ENCODE measurements at places on chromosomes 5 and 9.

DNA sequence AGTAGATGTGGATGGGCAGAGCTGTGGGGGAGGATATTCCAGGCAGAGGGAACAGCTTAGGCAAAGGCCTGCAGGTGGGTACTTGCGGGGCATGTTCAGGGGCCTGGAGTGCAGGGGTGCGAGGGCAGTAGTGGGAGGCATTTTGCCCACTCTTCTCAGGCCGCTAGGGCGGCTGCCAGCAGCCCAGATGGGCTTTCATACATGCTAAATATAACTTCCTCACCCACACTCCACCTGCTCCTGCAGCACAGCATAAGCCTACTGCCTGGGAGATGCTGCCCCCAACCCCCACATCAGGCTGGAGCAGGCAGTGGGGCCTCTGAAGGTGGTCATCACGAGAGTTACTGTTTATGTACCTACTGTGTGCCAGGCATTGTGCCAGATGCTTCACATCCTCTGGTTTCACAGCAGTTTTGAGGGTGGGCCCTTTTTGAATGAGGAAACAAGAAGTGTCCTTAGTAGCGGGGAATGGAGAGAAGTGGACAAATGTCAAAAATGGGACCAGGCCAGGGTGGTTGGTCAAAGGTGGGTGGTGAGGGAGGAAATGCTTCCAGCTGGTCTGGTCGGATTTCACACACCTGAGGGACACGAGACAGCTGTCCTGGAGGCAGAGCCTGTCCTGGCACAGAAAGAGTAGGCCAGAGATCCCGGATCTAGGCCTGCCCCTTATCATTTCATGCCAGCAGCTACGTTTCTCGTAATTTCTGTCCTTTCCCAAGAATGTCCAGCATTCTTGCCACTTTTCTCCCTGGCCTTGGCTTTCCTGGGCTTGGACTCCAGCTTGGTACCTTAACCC is 12.1 kb downstream of the RGS14 start:
- DNase-seq: no peak

DNA sequence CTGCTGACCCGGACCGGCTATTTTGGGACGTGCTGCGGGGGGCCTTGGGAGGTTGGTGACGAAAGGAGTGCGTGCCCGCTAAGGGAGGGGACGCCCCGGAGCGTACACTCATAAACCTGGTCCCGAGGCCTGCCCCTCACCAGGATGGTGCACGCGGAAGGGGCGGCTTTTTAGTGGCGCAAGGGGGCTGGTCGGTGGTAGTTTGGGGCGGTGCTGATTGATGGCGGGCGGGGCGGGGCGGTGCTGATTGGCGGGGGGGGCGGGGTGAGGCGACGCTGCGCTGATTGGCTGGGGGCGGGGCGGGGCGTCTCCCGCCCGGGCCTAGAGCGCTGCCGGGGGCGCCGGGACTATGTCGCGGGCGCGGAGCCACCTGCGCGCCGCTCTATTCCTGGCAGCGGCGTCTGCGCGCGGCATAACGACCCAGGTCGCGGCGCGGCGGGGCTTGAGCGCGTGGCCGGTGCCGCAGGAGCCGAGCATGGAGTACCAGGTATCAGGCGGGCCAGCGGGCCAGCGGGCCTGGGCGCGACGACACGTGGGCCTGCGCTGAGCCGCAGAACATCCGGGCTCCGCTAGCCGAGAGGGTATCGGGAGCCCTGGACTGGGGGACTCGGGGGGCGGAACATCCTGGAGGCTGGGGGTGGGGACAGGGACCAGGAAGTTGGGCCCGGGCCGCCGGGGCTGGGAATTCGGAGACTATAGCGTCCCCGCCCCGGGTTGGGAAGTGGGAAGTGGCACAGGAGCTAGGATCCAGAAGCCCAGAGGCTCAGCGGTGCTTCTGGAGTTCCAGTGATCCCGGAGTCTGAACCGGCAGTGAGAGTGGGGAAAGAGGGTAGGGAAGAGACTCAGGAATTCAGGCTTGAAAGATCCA is at the start of gene FPGS:
FPGS (plus strand) TSS at position 307 of the 868 bp plus-strand sequence; CDS start at position 350, 43 bp downstream.
- DNase-seq: peak; percentile 83

- no peak for DNase-seq
Measured at GRCh38 chr5:18487928-18488480, 853.7 kb downstream of the TAF11L14 start.

DNA sequence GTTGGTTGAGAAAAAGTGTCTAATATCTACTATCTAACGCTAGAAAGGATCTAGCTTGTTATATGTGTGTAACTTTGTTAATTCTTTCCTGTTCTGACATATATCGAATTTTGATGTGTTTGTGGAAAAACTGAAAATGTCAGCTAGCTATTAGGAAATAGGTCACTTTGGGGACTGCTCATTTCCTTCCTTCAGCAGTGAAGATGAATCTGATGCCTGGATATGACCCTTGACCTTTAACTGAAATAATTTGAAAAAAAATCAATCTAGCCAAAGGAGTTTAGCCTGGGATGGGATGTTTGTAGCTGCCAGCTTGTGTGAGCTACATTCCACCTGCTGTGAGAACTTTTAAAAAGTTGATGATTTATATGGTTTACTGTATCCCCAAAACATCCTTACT is 66.8 kb downstream of the CD180 start:
- DNase-seq: no peak

DNA sequence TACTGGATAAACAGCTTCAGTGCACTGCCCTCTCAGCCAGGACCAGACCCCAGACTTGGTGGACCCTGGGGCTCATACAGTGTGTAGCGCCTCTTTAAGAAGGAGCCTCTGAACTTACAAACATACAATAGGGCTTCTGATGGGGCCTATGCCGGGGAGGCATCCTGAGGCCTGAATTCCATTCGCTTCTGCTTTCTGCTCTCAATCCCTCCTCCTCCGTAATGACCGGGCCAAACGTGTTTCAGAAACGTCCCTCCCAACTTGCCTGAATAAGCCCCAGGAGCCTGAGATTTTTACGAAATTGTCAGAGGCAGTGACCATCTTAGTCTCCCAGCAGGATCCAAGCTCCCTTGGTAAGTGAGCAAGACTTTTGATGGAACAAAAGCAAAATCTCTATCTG is 128.1 kb upstream of the BOD1 start:
- DNase-seq: no peak

DNA sequence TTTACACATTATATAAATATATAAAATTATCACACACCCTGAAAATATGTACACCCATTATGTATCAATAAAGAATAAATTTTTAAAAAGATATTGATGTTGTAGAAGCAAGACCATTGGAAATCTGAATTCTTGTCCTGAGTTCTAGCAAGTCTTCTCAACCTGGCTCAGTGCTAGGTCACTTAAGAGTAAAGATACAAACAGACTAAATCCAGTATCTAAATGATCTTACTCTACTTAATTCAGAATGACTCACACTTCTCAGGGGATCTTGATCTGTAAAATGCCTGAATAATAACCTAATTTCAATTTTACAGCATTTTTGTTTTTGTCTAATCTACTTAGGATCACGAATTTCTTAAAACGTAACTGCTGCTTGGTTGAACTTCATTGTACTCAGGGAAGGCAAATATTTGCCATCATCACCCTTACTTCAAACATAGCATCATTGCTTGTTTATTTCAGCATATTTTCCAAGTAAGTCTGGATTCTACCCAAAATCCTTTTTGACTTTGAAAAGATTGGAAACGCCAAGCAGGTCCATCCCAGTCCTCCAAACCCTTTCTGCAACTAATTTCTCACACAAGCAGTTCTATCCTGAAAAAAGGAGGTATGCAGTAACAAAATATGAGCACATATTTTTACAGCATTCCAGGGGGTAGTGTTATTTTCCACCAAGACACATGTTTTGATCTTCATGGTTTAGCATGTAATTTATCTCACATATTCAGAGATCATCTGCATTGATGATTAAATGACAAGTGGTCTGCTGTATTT is 582.6 kb downstream of the PSAT1 start:
- no peak for DNase-seq

DNA sequence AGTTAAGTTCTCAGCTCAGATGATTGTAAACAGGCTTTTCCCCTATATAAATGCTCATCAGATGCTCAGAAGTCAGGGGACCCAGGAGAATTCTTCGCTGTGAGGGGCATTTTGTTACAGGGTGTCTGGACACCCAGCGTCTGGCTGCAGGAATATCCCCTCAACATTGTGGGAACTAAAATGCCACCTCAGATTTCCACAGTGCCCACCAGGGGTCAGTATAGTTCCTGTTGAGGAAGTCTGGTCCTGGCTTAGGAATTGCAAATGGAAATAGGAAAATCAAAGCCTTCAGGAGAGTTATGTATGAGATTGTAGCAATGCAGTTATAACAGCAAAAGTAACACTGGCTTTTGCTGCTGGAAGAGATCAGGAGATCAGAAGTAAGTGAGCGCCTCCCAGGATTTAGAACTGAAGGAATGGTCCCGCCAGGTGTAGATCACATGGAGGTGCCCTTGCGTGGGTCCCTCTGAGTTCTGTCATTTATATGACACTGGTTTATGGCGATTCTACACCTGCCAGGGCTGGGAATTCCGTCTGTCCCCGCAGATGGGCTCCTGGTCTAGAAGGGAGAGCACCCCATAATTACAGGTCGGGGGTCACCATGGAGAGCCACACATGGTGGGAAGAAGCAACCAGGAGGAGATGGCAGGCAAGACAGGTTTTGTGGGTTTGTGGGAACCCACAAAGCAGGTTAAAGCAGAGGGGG is 47.1 kb upstream of the CTSL start:
- DNase-seq: peak; percentile 22

DNA sequence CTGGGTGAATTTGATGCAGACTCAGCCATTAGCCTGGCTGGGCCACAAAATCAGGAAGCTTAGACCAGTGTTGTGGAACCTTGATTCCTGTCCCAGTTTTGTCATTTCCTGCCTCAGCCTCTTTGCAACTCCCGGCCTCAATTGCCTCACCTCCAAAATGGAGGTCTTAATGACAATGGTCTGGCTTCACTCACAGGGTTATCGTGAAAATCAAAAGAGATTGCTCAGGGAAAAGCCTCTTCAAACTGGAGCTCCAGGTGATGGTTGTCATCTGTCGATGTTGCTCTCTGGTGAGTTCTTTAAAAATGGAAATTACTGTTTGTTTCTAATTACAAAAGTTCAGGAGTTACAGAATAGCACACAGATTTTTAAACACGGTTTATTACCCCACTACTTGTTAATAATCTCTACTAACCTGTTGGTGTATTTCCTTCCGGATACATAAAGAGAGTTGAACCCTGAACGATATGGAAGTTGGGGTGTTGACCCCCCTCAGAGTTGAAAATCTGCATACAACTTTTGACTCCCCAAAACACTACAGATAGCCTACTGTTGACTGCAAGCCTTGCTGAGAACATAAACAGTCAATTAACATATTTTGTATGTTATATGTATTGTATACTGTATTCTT is 109.9 kb upstream of the CPEB4 start:
- no peak for DNase-seq

DNA sequence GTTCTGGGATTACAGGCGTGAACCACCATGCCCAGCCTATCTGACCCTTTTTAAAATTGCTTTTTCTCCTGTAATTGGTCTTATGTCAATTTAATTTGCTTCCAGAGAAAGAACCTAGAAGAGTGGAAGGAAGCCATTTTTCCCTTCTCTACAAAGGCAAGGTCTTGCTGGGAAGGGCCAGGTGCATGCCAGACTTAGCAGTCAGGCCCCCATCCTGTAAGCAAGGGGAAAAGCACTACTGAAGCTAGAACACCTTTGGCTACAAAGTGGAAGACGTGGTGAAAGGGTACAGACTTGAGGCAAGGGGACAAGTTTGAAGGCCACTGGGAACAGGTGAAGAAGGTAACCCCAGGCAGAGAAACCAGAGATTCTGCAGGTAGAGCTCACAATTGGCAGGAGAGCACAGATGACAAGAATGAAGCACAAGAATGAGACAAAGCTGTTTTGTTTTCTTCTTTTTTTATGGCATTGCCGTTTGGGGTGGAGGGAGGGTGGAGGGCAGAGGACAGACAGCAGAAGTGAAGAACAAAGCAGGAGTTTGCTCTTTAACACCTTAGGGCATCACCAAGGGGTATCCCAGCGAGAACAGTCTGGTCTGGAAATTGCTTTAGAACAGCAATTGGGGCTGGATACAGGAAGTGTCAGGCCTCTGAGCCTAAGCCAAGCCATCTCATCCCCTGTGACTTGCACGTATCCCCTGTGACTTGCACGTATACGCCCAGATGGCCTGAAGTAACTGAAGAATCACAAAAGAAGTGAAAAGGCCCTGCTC is 72.9 kb downstream of the SERINC5 start:
- DNase-seq: no peak

- DNase-seq: no peak
Measured at GRCh38 chr5:58890265-58890664, 307.4 kb downstream of the RAB3C start.

GRCh38 chr9:2339416-2339815 is 282.2 kb upstream of the VLDLR start:
- DNase-seq: no peak

GRCh38 chr5:154406231-154406630 is 39.6 kb upstream of the SAP30L start:
- DNase-seq: no peak

- DNase-seq: no peak
Measured at GRCh38 chr9:92175441-92175840, 60.2 kb upstream of the SPTLC1 start.

- DNase-seq: no peak
Measured at GRCh38 chr9:130188860-130189481, 16.8 kb downstream of the NCS1 start.

DNA sequence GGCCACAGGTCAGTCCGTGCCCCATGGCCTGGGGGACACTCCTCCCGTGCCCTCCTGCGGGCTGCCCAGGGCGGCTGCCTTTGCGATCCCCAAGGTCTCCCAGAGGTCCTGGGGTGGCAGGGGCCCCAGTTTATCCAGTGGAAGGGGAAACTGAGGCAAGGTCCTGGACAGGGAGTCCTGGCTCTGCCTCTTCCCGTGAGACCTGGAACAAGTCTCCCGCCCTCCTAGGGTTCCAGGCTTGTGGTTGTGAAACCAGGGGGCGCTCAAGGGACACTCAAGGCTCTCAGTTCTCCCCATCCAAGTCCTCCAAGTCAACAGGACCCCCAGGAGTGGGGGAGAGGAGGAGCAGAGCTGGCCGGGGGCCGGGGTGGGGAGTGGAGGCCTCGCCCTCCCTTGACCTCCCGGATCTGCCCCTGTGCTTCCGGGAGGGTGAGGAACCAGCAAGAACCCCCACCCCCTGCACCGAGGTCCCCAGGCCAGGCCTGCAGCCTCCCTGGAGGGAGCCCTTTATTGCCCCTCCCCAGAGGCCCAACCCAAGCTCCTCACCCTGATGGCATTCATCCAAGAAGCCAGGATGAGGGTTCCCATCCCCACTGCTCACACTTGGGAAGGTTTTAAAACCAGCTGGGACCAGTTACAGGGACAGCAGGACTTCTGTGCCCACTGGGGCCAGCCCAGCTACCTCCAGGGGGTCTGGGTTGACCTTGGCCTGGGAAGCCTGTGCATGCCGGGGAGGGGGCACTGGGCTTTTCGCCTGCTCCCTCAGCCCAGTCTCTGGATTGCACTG is 24.7 kb upstream of the TMEM250 start:
- DNase-seq: no peak

- DNase-seq: peak; percentile 64
Measured at GRCh38 chr9:36995927-36996705, 38.0 kb downstream of the PAX5 start.
